ENCODE measurements at places on chromosomes 6 and 20.

DNA sequence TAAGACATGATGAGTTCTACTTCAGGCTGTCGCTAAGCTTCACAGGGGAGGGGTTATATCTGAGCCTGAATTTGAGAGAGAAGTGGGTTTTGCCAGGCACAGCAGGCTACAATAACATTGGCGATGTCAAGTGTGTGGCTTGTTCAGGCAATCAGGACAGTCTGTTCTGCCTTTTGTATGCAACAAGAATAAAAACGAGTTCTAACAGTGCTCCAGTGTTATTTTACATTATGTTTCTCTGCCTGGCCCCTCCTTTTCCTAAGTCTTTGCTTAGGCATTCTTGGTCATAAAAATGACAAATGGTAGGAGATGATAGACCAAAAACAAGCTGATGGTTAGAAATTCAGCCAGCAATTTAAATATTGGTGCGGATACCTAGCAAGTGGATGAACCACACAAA is 26.8 kb downstream of the PAQR8 start:
- no peak for DNase-seq

- DNase-seq: no peak
Observed at GRCh38 chr6:161010418-161010817, 18.8 kb downstream of the MAP3K4 start.

DNA sequence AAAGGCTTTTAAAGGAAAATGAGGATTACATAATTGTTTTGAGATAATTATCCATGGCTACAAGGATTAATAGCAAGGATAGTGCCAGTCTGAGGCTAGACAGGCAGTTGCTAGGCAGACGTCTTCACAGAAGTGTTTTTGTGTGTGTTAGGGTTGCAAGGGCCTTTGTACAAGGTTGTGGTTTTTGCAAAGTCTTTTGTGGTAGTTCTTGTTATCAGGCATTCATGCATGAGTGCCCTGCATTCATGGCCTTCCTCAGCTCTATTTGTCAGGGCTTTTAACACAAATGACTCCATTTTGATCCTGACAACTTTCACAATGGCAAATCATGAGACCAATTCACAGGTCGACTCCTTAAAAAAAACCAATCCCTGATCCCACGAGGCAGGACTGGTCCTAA is 68.1 kb upstream of the TXNDC5 start:
- DNase-seq: no peak

DNA sequence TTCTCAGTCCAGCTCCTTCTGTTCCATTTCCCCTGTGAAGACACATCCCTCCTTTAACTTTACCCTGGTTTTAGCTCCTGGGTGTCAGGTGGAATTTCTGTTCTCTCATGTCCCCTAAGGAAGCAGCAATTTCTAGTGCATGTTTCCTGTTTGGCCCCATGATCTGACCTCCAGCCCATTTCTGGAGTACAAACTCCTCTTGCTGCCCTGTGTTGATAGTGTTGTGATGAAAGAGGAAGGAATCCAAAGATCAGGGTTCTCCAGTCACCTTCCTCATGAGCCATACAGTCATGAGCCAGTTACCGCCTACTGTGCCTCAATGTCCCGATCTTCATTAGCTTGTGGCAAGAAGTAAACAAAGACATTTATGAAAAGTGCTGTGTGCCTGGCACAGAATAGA is 97.4 kb downstream of the PHACTR1 start:
- no peak for DNase-seq

DNA sequence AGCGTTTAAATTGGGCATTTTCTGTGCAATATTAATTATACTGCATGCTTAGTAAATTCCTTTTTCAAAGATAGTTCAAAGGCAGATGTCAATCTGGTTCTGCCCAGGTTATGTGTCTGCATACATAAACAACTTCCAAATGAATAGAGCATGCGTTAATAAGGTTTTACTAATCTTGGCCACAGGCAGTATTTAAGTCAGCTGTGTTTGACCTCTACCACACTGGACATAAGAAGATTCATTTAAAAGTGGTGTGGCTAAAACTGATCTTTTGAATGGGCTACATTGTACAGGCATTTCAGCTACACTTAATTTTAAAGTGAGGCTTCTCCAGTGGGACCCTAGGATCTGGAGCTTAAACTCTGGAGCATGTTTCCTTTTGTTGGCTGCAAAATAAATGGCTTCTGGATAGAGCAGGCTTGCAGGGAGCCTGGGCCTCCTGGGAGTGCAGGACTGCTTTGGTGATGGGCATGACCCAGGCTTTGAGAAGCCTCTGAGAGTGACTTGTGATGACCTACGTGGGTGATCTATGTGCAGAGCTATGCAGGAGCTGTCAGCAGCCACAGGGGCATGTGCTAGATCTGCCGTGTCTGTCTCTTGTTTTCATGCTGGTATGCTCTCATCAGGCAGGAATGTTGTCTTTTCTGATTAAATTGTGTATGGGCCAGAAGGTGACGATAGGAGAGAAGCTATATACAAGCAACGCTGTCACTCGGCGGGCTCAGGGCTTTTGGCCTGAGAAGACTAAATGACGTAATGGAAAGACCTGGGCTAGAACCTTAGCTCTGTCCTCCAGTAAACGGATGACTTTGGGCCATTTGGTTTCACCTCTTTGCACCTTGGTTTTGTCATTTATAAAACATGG is 331.2 kb downstream of the QKI start:
- DNase-seq: no peak

GRCh38 chr6:12992770-12993169 is 276.2 kb downstream of the PHACTR1 start:
- DNase-seq: no peak

DNA sequence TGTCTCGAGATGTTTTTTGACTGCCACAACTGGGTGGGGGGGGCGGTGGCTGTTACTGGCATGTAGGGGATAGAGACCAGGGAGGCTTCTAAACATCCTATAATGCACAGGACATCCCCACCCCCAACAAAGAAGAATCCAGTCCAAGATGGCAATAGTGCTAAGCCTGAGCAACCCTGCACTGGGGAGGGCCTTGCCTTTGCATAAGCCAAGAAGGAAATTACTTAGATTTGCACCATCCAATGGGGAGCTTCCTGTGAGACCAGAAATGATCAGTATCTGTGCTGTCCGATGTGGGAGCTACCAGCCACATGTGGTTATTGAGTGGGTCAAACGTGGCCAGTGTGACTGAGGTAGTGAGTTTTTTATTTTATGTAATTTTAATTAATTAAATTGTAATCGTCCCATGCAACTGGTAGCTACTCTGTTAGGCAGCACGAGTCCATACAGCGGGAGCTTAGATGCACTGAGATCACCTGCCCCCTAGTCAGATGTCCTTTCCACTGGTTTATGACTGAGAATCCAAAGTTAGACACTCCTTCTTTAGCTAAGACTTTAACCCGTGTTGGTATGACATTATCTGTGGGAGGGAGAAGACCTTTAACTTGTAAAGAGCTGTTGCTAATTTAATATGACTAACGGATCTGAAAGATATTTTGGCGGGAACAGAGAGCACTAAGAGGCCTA is 97.4 kb upstream of the NEDD9 start:
- DNase-seq: no peak

DNA sequence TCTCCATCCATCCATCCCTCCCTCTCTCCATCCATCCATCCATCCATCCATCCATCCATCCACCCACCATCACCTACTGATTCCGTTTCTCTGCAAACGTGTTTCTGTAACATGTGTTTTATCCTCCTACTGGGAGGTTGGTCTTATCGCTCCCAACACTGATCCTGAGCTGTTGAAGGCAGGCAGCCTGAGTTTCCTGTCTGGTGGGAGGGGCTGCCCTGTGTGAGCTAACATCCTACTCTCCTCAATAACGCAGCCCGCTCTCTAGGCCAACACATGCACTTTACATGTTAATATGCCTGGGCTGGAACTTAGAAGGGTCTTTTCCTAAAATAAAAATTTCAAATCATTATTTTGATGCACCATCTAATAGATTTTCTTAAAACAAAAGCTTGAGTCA is 126.5 kb downstream of the WDR27 start:
- no peak for DNase-seq

DNA sequence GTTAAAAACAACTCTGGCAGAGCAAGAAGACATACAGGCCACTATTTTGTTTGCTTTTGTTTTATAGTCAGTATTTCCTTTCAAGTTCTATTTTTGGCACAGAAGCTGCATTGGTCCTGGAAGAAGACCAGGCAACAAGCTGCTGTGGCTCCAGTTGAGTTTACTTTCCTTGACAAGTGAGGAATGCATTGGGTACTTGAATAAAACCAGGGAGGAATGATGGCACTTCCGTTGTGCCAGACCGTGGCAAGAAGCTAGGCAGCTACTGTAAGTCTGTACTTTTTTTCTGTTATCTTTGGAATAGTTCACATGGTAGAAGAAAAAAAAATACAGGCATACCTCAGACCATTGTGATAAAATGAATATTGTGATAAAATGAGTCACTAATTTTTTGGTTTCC is 66.3 kb downstream of the NCOA3 start:
- DNase-seq: no peak

- DNase-seq: peak; percentile 7
Observed at GRCh38 chr6:116492331-116493067, 18.9 kb upstream of the CALHM5 start.

GRCh38 chr6:16476861-16477260 is 238.5 kb downstream of the GMPR start:
- DNase-seq: no peak

- DNase-seq: no peak
Observed at GRCh38 chr6:43096451-43097097, 20.5 kb downstream of the PTK7 start.

- DNase-seq: no peak
Observed at GRCh38 chr6:12385316-12385715, 95.2 kb downstream of the EDN1 start.

- DNase-seq: no peak
Observed at GRCh38 chr6:107673076-107673494, 151.0 kb downstream of the SCML4 start.

GRCh38 chr6:159217595-159218275 is 48.5 kb downstream of the FNDC1 start:
- DNase-seq: peak; percentile 38

GRCh38 chr20:49366687-49367086 is 88.8 kb upstream of the ZNFX1 start:
- no peak for DNase-seq

DNA sequence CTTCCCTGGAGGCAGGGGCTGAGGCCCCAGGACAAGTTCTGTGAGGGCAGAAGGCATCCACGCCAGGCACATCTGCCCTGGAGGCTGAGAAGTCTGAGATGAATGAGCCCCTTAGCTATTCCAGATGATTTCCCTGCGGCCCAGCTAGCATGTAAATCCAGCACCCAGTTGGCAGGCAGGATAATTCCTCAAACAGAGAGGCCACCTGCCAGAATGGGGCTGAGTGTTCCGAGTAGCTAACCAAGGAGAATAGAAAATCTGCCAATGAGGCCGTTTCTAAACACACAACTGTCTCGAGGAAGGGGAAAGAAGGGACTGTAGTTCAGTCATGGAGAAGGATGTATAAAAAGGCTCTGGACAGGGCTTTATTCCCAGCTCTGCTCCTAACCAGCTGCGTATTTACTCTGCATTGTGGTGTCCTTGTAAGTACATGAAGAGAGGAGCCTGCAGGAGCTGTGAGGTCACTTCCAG is 211.4 kb upstream of the CDYL start:
- DNase-seq: no peak

- no peak for DNase-seq
Observed at GRCh38 chr6:130324657-130325056, 41.2 kb upstream of the TMEM200A start.

- peak; percentile 17 for DNase-seq
Observed at GRCh38 chr6:111566873-111567517, 38.7 kb downstream of the TRAF3IP2 start.

GRCh38 chr6:143197377-143197776 is 136.7 kb downstream of the AIG1 start:
- DNase-seq: no peak

GRCh38 chr6:149934249-149935156 is 7.3 kb upstream of the ULBP2 start:
- peak; percentile 85 for DNase-seq

GRCh38 chr6:139115989-139116758 is 18.7 kb upstream of the HECA start:
- DNase-seq: no peak

DNA sequence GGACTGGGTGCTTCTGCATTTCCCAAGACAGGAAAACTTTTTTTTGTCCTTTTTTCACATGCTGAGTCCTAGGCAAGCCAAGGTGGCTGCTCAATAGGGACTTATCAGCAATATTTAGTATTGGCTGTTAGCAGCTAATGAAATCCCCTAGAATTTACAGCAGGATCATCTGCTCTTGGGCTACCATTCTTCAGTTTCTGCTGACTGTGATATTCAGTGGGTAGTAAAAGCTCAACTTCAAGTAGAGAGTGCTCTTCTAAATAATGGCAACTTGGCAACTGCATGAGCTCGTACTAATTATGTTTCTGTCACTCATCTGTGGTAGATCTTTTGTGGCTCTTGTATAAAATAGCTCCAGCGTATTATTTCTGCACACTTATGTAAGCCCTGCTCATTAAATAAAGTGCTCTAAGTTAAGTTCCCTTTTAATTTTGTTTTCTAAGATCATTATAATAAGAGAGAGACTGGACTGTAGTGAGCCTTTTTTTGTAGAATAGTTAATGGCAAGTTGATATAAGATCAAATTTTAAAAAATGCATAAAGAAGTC is 110.3 kb downstream of the SLC35F1 start:
- no peak for DNase-seq

GRCh38 chr6:122059918-122060317 is 339.5 kb upstream of the HSF2 start:
- no peak for DNase-seq

GRCh38 chr6:25312034-25312620 is 33.0 kb downstream of the CARMIL1 start:
- DNase-seq: no peak

DNA sequence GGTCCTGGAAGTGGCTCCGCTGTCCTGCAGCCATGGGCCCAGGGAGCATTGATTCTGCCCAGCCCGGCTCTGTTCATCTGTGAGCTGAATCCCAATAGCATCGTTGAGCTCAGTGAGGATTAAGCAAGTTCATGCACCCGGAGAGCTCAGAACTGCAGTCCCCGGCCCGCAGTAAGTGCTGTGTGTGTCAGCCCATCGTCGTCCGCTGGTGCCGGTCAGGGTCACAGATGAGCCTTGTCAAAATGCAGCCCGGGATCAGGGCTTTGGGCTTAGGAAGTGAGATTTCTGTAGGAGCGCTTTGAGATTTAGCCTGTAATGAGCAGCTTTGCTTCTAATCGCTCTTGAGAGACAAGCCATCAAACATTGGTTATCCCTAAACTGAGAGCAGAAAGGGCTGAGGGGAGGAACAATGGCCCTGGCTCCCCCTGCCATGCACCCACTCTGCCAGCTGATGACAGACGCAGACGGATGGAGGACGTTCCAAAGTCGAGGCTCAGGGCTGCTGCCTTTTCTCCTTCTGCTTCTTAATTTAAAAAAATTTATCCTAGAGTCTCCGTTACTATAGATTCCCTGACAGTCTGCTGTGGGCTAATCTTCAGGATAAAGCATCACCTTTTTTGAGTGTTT is 25.6 kb upstream of the SULF2 start:
- no peak for DNase-seq

GRCh38 chr6:143901885-143902750 is 37.8 kb downstream of the ZC2HC1B start:
- DNase-seq: no peak

- no peak for DNase-seq
Observed at GRCh38 chr6:111199935-111200334, 112.6 kb downstream of the SLC16A10 start.

Data from erythroblast (primary cell).